ENCODE measurements at places on chromosomes 1 and 21. TPM values are rescaled to one million over a fixed set of nuclear protein-coding genes. Genes with fewer than 3 reads are reported as not detected.

- H3K27me3 ChIP-seq = no peaks in the 10 kb centered on the region
- no peaks in the 10 kb centered on the region for H3K4me1 ChIP-seq
- DNase-seq = no peak
- H3K27ac ChIP-seq = peak overlapping the region; percentile 87
- no peaks in the 10 kb centered on the region for H3K36me3 ChIP-seq
These were observed 116.0 kb downstream of the BCAR3 start for GRCh38 chr1:93565496-93566206.

Gene ERG
- 14.0 TPM for total RNA-seq

- no peak overlapping the region for H3K27ac ChIP-seq
- DNase-seq = no peak
- no peaks in the 10 kb centered on the region for H3K27me3 ChIP-seq
- no peaks in the 10 kb centered on the region for H3K4me1 ChIP-seq
- H3K36me3 ChIP-seq = no peaks in the 10 kb centered on the region
- H3K4me3 ChIP-seq = no peak overlapping the region
These were observed 1.9 kb upstream of the OR2T10 start for GRCh38 chr1:248599396-248599795.

Gene TSPEAR
- 0.15 TPM for total RNA-seq

DNA sequence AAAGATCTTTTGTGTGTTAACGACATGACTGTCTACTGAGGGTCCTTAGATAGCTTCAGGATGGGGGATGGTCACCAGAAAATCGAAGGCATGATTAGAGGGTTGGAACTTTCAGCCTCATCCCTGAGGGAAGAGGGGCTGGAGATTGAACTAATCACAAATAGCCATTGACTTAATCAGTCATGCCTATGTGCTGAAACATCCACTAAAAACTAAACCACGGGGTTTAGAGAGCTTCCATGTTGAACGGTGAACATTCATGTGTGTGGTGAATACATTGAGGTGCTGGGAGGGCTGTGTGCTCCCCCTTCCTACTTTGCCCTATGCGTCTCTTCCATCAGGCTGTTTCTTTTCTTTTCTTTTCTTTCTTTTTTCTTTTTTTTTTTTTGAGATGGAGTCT is 17.0 kb downstream of the RBP7 start:
- H3K4me3 ChIP-seq = no peak overlapping the region
- DNase-seq = no peak
- no peaks in the 10 kb centered on the region for H3K36me3 ChIP-seq

GRCh38 chr1:202616355-202616915 is 93.8 kb downstream of the SYT2 start:
- no peak for DNase-seq
- H3K36me3 ChIP-seq = no peaks in the 10 kb centered on the region
- no peak overlapping the region for H3K4me3 ChIP-seq

- H3K4me3 ChIP-seq = no peak overlapping the region
- H3K27me3 ChIP-seq = no peaks in the 10 kb centered on the region
- H3K4me1 ChIP-seq = no peaks in the 10 kb centered on the region
- H3K36me3 ChIP-seq = no peaks in the 10 kb centered on the region
- DNase-seq = no peak
These were observed 2.1 kb downstream of the SELENBP1 start for GRCh38 chr1:151370211-151370911.

Gene HAPLN2
- not detected for total RNA-seq

DNA sequence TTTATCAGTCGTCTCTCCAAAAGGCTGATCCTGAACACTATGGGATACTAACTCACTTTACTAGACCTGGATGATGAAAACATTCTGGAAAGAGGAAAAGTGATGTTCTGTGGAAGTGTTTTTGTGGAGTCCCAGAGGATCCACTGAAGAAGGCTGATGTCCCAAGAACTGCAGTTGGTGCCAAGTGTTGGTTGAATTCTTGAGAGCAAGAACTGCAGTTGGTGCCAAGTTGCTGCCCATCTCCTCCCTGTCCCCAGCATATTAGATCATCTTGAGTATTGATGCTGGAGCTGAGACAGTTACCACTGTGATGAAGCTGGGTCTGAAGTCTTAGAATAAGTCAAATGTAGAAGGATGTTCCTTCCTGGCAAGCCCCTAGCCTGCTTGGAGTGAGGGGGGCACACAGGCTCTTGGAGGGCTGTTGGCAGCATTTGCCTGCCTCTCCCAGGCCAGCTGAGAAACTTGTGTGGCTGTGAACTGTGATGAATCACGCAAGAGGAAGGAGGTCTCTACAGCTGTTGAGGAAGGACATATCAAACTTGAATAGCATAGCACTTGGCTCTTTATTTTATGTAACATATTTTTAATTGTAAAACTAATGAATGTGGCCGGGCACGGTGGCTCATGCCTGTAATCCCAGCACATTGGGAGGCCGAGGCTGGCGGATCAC is 48.1 kb downstream of the DNAJC6 start:
- H3K4me3 ChIP-seq = no peak overlapping the region
- H3K36me3 ChIP-seq = no peaks in the 10 kb centered on the region
- no peaks in the 10 kb centered on the region for H3K4me1 ChIP-seq
- H3K27me3 ChIP-seq = no peaks in the 10 kb centered on the region
- no peak for DNase-seq

Gene SLC44A5
- 0.16 TPM for total RNA-seq

Gene MLLT11
- total RNA-seq = 1.9 TPM

- peaks cover 5% of the 10 kb centered on the region for H3K4me1 ChIP-seq
- no peak overlapping the region for H3K27ac ChIP-seq
- peaks cover 35% of the 10 kb centered on the region for H3K27me3 ChIP-seq
- no peak for DNase-seq
These were observed 5.1 kb downstream of the TNFRSF8 start for GRCh38 chr1:12067900-12068821.

DNA sequence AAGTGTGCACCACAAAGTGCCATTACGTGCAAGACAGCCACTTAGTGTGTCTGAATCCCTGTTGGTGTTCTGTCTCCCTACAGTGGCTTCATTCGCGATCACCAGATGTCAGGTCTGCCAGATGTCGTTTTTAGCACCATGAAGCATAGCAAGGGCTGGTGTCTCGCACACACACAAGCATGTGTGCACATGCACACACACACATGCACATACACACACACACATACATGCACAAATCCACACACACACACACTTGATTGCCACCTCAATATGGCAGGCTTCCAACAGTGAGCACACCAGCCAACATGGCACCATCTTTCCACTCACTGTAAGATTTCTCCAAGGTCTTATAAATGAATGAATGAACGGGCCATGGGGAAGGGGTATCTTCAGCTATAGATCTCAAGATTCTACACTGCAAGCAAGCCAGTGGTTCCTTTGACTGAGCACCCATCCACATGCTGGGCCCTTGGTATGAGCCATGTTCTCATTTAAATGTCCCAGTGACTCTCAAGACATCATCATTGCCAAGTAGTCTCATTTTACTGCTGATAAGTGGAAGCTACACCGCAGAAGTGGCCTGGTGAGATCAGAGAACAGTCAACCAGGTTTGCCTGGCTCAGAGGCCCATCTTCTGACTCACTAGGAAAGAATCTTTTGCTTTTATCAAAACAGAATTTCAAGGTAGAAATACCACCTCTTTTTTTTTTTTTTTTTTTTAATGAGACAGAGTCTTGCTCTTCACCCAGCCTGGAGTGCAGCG is 84.9 kb downstream of the SIM2 start:
- H3K27ac ChIP-seq = no peak overlapping the region
- H3K4me1 ChIP-seq = no peaks in the 10 kb centered on the region
- no peaks in the 10 kb centered on the region for H3K27me3 ChIP-seq
- no peak for DNase-seq
- no peaks in the 10 kb centered on the region for H3K36me3 ChIP-seq

DNA sequence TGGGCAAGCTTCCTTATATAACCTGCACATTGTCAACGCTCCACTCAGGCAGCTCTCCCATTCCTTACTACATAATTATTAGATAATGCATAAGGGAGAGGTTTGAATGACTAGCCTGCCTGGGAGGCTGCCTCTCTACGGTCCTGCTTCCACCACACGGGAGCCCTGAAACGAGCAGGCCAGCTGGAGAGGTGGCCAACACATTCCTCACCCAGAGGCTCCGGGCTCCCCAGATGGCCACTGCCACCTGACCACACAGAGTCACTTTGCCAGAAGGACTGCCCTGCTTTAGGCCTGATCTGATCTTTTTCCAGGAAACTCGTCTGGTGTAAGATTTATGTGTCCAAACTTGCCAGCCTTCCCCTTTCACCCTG is 27.9 kb downstream of the HIVEP3 start:
- DNase-seq = peak; percentile 61
- no peaks in the 10 kb centered on the region for H3K27me3 ChIP-seq
- H3K4me1 ChIP-seq = no peaks in the 10 kb centered on the region
- peak overlapping the region; percentile 80 for H3K27ac ChIP-seq
- H3K4me3 ChIP-seq = no peak overlapping the region

Gene MX1
- 21.8 TPM for total RNA-seq

- no peak overlapping the region for H3K4me3 ChIP-seq
- H3K27me3 ChIP-seq = no peaks in the 10 kb centered on the region
- no peak overlapping the region for H3K27ac ChIP-seq
- no peaks in the 10 kb centered on the region for H3K36me3 ChIP-seq
- DNase-seq = no peak
These were observed 71.8 kb upstream of the CSF1 start for GRCh38 chr1:109838838-109839240.

- no peaks in the 10 kb centered on the region for H3K4me1 ChIP-seq
- H3K27me3 ChIP-seq = no peaks in the 10 kb centered on the region
- no peak for DNase-seq
- no peak overlapping the region for H3K4me3 ChIP-seq
- no peak overlapping the region for H3K27ac ChIP-seq
- no peaks in the 10 kb centered on the region for H3K36me3 ChIP-seq
These were observed 273.9 kb downstream of the KIF26B start for GRCh38 chr1:245428681-245429080.

GRCh38 chr21:45026066-45026745 is 48.2 kb upstream of the ADARB1 start:
- H3K27me3 ChIP-seq = no peaks in the 10 kb centered on the region
- no peak overlapping the region for H3K27ac ChIP-seq
- H3K4me3 ChIP-seq = no peak overlapping the region
- H3K4me1 ChIP-seq = no peaks in the 10 kb centered on the region

Gene RPTN
- total RNA-seq = not detected

GRCh38 chr1:29385966-29386365 is 149.6 kb downstream of the PTPRU start:
- H3K36me3 ChIP-seq = no peaks in the 10 kb centered on the region
- no peak for DNase-seq
- no peak overlapping the region for H3K4me3 ChIP-seq
- H3K27ac ChIP-seq = no peak overlapping the region

Gene LAD1
- 13.1 TPM for total RNA-seq

Gene BMP8B
- total RNA-seq = 0.59 TPM

DNA sequence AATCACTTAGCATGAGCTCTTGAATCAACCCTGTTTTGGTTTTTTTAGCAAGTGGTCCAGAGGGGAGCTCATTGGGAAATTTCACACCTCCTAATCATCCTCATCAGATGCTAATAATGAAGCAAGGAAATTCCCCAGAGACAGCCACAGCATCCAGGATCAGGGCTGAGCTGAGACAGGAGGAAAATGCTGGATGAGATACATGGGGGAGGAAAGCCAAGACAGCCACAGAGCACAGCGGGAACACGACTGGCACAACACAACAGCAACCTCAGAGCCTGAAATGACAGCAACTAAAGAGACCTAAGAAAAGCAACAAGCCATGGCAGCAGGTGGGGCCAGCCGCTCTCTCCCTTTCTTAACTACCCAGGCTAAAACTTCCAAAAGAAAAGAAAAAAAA is 70.4 kb downstream of the UBR4 start:
- H3K4me1 ChIP-seq = no peaks in the 10 kb centered on the region
- no peaks in the 10 kb centered on the region for H3K27me3 ChIP-seq
- H3K27ac ChIP-seq = no peak overlapping the region
- peaks cover 16% of the 10 kb centered on the region for H3K36me3 ChIP-seq
- no peak overlapping the region for H3K4me3 ChIP-seq

GRCh38 chr1:167280912-167281311 is 60.2 kb downstream of the POU2F1 start:
- H3K4me1 ChIP-seq = no peaks in the 10 kb centered on the region
- no peaks in the 10 kb centered on the region for H3K27me3 ChIP-seq
- H3K36me3 ChIP-seq = no peaks in the 10 kb centered on the region
- no peak for DNase-seq
- no peak overlapping the region for H3K27ac ChIP-seq
- H3K4me3 ChIP-seq = no peak overlapping the region

- no peak for DNase-seq
- H3K4me1 ChIP-seq = no peaks in the 10 kb centered on the region
- H3K36me3 ChIP-seq = no peaks in the 10 kb centered on the region
- no peak overlapping the region for H3K27ac ChIP-seq
- no peaks in the 10 kb centered on the region for H3K27me3 ChIP-seq
These were observed 7.6 kb downstream of the CLSPN start for GRCh38 chr1:35762141-35762540.

GRCh38 chr21:46092026-46092764 is 5.7 kb upstream of the COL6A2 start:
- no peak overlapping the region for H3K4me3 ChIP-seq
- peak overlapping the region; percentile 93 for H3K27ac ChIP-seq
- no peaks in the 10 kb centered on the region for H3K4me1 ChIP-seq
- H3K36me3 ChIP-seq = no peaks in the 10 kb centered on the region
- DNase-seq = peak; percentile 40

DNA sequence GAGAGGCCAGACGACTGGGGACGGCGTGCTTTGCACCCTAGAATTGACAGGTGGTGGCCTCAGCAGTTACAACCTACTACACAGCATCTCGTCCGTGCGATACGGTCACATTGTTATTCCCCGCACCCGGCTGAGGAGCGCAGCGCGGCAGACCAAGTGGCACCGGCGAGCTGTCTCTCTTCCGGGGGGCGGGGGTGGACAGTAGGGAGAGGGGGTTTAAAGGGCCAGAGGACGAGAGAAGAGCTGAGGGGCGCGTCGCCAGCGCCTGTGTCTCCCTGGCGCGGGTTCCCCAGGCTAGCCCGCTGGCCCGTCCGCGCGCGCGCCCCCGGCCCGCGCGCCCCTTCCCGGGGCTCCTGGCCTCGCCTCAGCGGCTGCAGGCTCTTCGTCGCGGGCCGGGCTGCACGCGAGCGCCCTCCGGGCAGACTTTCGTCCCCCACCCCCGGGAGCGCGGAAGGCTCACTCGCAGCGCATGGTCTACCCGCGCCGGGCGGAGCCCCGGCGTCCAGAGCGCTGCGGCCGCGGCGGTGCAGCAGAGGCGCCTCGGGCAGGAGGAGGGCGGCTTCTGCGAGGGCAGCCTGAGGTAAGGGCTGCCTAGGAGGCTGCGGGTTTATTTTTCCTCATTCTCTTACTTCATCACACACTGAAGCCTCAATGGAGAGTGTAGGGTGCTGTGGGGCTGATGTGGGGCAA is at the start of gene PDE4B:
PDE4B (plus strand) TSS at position 227 of the 690 bp plus-strand sequence.
- no peaks in the 10 kb centered on the region for H3K36me3 ChIP-seq
- peaks cover 41% of the 10 kb centered on the region for H3K27me3 ChIP-seq
- peak within 1 kb of the TSS; percentile 30 for H3K4me3 ChIP-seq
- H3K4me1 ChIP-seq = no peaks in the 10 kb centered on the region

Gene SLC25A34
- total RNA-seq = 1.8 TPM

All from breast epithelium (tissue), 4 donors.